ENCODE measurements at places on chromosomes 2 and 18. TPM values are rescaled to one million over a fixed set of nuclear protein-coding genes. Genes with fewer than 3 reads are reported as not detected.

DNA sequence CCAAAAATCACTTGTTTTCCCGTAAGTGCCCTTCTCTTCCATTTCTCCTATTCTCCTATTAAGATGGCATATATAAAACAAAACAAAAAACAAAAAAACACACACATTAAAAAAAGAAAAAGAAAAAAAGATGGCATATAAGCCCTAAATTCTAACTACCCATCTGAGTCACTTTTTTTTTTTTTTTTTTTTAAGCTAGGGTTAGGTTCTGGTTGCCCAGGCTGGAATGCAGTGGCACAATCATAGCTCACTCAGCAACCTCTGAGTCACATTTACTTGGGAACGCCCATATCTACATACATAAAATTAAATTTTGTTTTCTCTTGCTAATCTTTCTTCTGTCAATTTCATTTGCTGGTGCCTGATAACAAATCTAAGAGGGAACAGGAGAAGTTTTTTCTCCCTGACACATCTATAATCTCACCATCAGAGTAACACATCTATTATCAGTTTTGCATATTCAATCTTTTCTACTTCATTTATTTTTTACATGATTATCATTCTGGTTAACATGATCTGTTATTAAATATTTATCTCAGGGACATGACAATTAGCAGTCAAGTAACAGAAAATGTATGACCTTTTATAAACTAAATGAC lies 52.1 kb downstream of the EEF1B2 start:
- DNase-seq, result no peak

DNA sequence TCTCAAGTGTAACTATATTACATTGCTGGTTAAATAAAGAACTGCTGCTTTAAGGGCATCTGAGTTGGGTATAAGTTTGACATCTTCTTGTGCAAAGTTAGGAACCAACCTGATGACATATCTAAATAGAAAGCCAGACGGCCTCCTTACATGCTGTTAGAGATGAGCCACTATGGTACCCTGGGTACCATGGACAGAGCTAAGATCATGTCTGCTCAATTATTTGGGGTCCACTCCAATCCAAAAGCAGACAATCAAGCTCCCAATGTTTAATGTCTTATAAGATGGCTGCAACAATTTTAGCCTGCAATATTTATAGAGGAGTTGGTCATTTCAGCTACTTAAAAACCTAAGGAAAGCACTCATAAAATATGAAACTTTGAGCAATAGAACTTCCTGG lies 86.2 kb downstream of the UPP2 start:
- no peak for DNase-seq

- DNase-seq, result no peak
Measured at GRCh38 chr2:102074152-102074783, 68.3 kb upstream of the IL1R1 start.

GRCh38 chr2:107932488-107932887 lies 53.8 kb upstream of the SLC5A7 start:
- DNase-seq, result no peak

GRCh38 chr18:26813043-26813442 lies 52.5 kb downstream of the AQP4 start:
- DNase-seq, result peak; percentile 65

GRCh38 chr2:29226808-29227207 lies 111.6 kb downstream of the CLIP4 start:
- no peak for DNase-seq

DNA sequence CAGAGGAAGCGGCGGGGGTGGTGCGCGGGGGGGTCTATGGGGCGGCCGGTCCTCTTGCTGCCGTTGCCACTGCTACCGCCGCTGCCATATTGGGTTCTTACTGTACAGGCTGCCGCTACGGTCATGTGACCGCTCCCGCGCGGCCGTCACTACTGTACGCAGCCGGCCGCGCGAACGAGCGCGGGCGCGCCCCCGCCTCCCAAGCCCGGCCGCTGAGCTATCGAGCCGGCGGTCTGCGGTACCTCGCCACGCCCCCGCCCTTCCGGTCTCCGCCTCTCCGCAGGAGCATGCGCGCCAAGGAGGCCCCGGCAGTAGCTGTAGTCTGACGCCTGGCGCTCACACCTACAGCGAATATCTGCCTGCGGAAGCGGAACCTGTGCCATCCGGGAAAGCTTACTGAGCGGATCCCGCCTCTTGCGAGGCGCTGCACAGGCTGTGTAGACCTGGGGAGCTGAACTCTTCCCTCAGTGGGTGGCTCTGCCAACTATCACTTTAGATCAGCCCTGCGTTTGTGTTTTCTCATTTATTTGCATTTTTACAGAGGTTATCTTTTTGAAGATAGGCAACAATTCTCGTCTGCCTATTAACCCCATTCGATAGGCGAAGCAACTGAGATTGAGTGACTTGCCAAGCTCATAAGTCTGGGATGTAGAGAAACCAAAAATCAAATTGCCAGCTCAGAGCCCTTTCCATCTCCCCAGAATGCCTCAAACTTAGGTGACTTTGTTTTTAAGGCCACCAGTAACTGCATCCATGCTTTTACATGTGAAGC lies at the start of gene ASXL2:
Gene ASXL2 (minus strand): TSS at position 127 of the 772 bp plus-strand sequence. CDS start 265 bp downstream, outside the sequence.
- DNase-seq, result peak; percentile 99

DNA sequence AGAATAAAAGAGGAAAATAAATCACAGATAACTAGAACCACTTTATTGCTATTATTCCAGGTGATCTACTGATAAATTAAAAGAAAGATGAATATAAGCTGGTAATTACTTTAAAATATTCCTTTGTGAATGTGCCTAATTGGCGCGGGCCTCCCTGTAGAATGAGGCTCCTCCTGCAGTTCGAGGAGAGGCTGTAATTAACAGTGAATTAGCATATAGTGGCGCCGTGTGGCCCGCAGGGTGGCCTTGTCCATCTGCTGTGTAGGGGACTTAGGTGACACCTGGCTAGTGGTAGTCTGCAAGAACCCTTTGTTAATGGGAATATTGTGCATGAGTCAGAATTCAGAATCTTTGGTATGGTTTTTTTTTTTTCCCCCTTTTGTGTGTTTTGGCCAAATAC lies 119.8 kb downstream of the AGAP1 start:
- no peak for DNase-seq

DNA sequence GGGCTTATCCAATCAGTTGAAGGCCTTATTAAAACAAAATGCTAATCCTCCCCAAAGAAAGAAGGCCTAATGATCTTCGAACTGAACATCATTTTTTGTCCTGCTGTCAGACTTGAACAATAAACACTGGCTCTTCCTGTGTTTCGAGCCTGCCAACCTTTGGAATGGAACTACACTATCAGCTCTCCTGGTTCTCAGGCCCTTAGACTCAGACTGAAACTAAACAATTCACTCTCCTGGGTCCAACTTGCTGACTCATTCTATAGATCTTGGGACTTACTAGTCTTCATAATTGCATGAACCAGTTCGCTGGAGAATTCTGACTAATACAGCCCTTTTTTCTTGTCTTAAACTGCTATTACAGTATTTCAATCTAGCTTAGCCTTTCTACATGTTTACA lies 235.2 kb downstream of the LNPK start:
- no peak for DNase-seq

DNA sequence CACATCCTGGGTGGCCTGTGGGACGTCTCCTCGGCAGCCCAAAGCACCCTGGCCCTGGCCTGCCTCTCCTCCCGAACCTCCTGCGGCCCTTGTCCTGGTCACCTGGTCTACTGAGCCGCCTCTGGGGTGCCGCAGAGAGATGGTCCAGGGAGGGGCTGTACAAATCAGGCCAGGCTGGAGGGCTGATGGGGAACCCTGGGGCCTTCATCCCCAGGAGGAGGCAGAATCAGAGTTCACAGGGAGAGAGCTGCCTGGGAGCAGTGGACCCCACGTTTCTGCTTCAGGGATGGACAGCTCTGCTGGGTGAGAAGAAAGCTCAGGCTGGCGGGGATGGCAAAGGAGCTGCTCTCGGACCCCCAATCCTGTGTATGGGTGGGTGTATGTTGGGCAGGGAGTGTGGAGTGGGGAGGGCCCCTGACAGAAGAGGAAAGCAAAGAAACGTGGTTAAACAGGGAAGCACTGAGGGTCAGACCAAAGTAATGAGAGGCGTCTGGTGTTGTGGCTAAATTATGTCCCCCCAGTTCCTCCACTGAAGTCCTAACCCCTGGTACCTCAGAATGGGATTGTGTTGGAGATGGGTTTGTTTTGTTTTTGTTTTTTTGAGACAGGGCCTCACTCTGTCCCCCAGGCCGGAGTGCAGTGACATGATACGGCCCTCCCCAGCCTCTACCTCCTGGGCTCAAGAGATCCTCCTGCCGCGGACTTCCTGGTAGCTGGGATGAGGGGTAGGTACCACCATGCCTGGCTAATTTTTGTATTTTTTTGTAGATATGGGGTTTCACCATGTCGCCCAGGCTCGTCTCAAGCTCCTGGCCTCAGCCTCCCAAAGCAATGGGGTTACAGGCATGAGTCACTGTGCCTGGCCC lies 73.4 kb upstream of the SMAD7 start:
- no peak for DNase-seq

DNA sequence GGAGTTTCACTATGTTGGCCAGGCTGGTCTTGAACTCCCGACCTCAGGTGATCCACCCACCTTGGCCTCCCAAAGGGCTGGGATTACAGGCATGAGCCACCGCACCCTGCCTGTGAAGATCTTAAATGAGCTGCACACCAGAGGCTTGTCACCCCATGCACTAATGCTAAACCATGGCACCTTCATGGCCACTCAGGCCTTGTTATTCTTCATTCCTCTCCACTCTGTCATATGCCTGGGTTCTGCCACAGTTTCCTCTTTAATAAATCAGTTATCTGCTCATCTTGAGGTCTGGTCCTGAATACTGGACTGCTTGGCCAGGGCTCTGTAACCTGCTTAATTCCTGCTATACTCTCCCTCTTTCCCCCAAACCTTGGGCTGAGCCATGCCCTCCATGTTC lies 303.9 kb upstream of the FBXO11 start:
- no peak for DNase-seq

DNA sequence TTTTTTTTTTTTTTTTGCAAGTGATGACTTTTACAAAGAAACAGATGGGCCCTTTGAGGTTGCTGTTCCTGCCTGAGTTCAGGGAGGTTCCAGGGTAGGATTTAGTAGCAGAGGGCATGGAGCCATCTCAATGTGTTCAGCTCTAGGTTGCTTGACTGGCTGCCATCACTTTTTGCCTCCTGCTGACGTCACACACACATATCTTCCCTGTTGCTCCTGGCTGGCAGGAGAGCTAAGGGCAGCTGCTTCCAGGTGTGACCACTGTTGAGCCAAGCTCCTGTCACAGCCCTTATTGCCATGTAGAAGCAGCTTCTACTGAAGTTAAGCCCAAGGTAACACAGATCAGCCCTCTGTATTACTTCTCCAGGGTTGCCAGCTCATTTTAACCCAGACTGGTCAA lies 394.2 kb upstream of the SPRED2 start:
- DNase-seq, result no peak

DNA sequence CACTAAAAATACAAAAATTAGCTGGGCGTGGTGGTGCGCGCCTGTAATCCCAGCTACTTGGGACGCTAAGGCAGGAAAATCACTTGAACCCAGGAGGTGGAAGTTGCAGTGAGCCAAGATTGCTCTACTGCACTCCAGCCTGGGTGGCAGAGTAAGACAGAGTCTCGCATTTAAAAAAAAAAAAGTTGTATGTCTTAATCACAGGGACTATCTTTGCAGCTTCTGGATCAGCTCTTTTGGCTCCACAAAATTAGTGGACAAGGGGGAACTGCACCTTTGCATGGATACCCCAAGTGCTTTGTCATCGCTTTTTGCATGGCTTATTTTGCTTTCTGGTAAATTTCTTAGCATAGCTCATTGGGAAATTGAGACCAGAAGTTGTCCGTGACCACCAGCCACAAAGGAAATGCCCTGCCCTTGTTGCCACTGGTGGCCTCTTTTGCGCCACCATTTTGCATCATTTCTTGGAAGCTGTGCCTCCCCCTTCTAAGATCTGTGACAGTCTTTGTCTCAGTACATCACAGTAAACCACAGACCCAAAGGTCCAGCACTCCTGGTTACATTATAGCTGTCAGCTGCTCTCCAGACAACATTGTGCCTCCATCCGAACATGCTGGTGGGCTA lies 43.9 kb upstream of the PCBP1 start:
- DNase-seq, result no peak

DNA sequence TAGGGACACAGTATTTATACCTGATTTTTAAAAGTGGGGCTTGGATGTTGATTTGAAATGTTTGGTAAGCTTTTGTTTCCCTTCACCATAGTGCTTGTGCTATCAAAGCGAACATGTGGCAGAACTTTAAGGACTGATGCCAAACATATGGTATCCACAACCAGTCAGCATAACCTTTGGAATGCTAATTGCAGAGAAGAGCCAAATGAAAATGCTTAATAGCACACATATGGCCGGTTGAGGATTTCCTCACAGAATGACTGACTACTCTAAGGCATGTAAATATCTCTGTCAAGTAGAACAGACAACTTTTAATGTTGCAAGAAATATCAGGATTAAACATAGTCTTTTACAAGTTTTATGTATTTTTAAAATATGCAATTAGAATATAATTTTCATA lies 120.9 kb upstream of the COL3A1 start:
- no peak for DNase-seq

DNA sequence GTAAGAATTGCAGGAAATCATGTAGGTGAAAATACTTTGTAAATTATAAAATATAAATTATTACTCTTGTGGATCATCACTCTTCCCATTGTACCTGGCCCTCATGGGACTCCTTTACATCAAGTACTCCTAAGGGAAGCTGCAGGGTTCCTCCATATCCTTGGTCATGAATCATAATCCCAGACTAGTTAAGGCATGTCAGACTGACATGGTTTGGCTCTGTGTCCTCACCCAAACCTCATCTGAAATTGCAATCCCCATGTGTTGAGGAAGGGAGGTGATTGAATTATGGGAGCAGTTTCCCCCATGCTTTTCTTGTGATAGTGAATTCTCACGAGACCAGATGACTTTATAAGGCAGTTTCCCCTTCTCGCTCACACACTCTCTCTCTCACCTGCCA lies 77.1 kb downstream of the CMPK2 start:
- DNase-seq, result no peak

DNA sequence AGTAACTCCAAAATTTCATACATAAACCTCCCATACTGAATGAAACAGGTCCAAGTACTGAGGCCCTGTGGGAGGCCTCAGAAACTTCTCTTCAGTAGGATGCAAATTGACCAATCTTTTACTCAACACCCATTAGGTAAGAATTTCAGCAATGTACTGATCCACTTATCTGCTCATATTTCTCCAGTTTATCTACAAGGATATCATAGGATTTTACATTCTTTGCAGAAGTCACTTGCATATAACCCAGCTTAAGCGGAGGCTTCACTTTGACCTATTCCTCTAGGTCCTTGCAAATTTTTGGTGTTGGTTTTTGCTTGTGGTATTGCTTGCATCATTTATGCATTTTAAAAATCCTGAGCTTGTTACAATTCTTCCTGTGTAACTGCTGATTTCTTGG lies 28.8 kb upstream of the SLC3A1 start:
- DNase-seq, result no peak

Gene HRH4
- total RNA-seq, result not detected

Gene ADGRF3
- total RNA-seq, result not detected

Gene ZNG1B
- 24.5 TPM for total RNA-seq

Gene CARF
- total RNA-seq, result 4.3 TPM

Gene CD207
- 0.08 TPM for total RNA-seq

Gene WDR7
- 10.0 TPM for total RNA-seq
